Amygdala (tissue), 56 donors: ENCODE measurements at places on chromosomes 1 and 21.

DNA sequence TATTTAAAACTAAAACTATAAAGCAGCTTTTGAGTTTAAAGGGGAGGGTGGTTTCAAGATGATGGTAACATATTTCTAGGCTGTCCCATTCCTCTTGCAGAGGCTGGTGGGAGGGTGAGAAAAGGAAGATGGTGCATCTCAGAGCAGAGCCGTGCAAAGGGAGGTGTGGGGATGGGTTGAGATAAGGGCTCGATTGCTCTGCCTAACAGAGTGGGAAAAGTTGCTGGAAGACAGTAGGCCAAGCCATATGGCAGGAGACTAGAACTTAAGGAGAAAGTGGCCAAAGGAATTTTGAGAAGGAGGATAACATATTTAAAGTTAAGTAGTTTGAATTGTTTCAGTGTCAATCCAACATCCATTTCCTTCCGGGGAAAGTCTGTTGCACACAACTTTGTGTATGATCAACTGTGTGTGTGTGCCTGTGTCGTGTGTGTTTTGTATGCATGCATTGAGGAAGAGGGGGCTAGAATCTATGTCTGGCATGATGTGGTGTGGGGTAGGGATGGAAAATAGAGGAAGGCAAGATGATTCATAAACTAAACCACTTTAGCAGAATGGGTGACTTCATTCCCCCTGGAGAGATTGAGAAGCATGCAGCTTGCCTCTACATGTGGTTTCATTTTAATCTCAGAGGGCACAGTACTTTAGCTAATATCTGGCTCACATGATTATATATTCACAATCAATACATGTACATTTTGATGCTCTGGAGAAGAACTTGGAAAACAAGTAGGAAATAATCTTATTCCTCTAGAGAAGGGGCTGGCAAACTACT, 145.0 kb upstream of the DNAH14 start:
- no peak for DNase-seq

DNA sequence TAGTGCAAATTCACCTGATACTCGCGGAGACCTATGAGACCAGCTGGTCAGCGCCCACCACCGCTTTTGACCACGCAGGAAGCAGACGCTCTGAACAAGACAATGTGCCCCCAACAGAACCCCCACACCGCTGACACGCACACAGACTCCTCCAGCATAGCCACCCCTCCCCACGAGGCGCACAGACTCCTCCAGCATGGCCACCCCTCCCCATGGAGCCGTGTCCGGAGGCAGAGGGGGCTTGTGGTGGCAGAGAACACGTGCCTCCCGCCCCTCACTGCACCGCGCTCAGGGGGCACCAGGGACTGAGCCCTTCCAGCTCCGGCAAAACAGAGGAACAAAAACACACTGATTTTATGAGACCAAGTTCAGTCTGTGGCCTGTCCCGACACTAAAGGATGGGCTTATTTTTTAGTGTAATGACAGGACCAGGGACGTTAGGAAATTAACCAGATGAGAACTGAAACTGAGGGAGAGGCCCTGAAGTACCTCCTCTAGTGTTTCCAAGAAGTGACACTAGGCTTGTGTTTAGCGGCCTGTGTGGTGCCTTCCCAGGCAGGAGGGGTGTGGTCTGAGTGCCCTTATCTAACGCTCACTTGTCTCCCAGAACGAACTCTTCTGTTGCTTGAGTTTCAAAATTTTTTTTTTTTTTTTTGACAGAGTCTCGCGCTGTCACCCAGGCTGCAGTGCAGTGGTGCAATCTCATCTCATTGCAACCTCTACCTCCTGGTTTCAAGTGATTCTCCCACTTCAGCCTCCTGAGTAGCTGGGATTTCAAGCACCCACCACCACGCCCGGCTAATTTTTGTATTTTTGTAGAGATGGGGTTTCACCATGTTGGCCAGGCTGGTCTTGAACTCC, 10.0 kb upstream of the AGPAT3 start:
- no peak for DNase-seq

DNA sequence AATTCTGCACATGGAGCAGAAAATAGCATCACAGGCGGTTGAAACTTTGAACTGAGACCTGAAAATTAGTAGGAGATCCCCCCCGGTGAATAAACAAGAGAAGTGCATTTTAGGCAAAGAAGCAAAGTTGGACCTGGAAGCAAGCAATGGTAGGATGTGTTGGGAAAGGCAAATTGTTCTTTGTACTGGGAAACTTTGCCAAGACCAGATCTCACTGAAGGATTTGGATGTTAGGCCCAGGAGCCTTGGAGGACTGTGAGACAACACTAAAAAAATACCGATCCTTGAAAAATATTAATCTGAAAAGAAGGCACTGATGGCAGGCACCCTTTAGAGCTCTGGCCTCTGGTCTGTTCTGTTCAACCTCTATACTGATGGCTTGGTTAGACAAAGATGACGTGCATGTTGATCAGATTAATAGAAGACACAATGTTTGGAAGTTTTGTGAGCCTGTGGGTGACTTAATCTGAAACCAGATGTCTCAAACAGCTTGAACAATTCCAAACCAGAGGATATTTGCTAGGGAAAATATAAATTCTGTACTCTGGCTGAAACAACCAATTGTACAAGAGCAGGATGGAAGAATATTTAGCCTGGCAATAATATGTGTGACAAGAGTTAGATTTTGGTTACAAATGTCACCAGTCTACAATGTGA, 108.4 kb downstream of the ROR1 start:
- DNase-seq, result no peak

- DNase-seq, result no peak
Observed at GRCh38 chr1:21956720-21957552, 19.8 kb upstream of the HSPG2 start.

GRCh38 chr1:48066936-48067335, 69.8 kb upstream of the TRABD2B start:
- no peak for DNase-seq

DNA sequence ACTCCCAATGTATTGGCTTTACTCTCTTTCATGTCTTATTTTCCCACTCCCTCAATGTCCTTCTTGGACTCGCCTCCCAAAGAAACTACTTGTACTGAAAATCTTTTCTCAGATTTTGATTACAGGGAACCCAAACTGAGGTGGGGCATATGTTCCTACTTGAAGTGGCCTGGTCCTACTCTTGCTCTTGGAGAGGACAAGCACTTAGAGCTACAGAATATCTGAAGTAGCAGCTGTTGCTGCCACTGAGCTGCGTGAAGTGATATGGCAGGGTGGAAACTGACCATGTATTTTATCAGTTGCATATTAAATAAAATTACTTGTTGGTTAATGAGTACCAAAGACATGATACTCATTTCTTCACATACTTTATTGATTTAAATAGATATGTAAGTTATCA, 129.5 kb downstream of the TSEN15 start:
- no peak for DNase-seq

GRCh38 chr1:233707153-233707879, 93.4 kb downstream of the KCNK1 start:
- no peak for DNase-seq

DNA sequence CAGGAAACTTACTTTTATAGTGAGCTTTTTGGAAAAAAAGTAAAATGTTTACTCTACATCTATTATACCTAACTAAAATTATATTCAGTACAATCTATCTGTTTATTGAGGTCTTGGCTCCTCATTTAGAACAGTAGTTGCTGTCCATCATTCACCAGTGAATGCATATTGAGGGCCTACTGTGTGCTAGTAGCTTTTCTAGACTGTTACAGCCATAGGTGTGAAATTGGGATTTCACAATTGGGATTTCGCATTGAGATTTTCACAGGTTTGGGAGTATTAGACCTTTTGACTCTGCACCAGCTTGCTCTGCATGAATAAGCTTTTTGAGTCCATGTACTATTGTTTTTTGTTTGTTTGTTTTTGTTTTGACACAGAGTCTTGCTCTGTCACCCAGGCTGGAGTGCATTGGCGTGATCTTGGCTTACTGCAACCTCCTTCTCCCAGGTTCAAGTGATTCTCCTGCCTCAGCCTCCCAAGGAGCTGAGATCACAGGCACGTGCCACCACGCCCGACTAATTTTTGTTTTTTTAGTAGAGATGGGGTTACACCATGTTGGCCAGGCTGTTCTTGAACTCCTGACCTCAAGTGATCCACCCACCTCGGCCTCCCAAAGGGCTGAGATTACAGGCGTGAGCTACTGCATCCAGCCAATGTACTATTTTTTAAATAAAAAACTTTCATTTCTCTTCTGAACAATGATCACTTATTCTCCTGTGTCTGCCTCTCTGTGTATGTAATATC, 47.2 kb upstream of the ERRFI1 start:
- DNase-seq, result no peak

DNA sequence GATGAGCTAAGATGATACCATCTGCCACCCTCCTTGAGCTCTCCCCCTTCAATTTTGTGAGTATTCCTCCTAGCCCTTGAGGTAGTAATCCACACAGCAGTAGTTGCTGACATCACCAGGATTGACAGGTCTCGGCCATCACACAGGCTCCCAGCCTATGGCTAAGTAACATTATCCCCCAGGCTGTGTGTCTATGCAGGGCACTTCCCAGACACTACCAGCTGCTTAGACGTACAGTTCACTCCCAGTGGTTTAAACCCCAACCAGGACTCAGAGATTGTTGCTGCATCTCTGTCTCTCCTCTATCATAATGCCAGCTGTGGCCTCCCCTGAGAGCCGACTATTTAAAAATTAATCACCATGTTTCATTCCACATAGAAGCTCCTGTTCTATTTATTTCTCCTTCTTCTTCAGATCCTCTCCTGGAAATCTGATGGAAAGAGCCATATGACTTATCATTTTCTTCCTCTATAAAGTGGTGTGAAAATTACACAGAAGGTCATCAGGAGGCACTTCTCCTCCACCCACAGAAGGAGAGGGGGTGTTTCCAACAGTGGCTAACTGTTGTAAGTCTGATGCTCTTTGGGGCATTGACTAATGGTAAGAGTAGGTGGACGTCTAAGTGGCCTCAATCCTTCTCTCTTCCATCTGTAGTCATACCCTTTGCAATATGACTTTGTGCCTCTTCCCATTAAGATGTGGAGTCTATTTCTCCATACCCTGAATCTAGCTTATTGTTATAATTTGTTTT, 396.3 kb downstream of the SETD4 start:
- no peak for DNase-seq

DNA sequence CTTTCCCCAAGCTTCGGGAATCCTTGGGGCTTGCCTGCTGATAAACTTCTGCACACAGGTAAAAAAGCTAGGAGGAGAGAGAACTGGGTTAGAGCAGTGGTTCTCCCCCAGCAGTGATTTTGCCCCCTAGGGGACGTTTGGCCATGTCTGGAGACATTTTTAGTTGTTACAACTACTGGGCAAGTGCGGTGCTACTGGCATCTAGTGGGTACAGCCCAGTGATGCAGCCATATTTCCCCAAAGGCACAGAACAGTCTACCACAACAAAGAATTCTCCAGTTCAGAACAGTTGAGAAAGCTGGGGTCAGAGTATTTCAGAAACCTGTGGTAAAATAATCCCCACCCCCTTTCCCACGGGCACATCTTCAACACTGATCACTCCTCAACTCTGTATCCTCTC, 41.3 kb downstream of the LRRC71 start:
- no peak for DNase-seq

DNA sequence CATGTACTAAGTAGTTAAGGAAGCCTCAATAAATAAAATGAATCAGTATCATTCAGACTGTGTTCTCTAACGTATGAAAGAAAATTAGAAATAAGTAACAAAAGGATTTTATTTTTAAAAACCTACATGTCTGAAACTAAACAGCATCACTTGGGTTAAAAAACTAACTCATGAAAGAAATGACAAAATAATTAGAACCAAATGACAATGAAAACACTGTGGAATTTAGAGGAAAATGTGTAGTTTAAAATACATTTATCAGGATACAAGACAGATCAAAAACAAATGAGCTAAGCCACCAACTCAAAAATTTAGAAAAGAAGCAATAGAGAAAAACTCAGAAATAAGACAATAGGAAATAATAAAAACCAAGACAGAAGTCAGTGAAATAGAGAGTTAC, 108.7 kb downstream of the TENT5C start:
- DNase-seq, result no peak

GRCh38 chr1:206738370-206739366, 31.9 kb upstream of the IL19 start:
- DNase-seq, result no peak

DNA sequence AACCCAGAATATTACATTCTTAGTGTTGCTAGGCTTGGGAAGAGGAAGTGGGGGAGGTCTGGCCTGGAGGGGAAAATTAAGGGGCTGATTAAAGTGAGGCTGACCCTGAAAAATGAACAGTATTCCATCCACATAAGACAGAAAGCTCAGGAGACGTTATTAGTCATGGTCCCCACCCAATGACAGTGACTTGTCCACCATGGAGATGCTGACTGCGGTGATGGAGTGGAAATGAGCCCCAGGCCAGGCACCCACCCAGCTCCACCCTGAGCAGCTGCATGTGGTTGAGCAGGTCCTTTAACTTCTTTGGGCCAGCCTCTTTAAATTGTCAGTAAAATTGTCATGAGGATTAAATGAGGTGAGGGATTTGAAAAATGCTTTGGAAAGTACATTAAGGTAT, 1.4 kb upstream of the SPRR4 start:
- no peak for DNase-seq

DNA sequence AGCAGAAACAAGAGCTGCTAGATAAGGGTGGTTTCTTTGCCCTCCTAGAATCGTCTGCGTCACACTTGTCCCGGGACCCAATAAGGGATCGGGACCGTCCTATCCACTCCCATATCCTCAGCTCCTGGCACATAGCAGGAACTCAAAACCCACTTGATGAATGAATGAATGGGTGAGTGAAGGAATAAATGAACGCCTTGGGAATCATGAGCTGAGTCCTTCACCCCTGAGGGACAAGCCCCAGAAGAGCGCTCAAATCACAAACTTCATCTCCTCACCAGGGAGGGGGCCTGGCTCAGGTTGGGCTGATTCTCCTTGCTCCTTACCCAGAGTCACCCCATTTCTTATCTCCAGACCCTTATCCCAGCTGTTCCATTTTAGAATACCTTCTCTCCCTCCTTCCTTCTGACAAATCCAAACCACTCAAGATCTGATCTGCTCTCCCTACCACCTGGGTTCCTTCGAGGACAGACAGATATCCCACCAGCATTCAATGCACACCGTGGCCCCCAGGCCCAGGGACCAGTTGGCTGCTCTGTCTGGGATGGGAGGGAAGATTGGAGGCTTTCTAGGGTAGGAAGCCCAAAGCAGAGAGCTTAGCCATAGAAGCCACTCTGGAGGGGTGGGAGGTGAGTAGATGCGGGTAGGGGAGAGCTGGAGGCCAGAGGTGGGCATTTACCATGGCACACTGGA, 643 bp upstream of the MOB3C start:
- DNase-seq, result no peak

- no peak for DNase-seq
Observed at GRCh38 chr1:11487196-11487751, 8.3 kb downstream of the DISP3 start.

GRCh38 chr1:155166471-155167165, 6.5 kb downstream of the KRTCAP2 start:
- DNase-seq, result peak; percentile 43

GRCh38 chr1:184806296-184806721, 51.7 kb upstream of the EDEM3 start:
- no peak for DNase-seq

GRCh38 chr1:29687166-29687565, 450.8 kb downstream of the PTPRU start:
- DNase-seq, result no peak
